EL (cell line): ENCODE measurements at places on chromosomes 3 and 15.
A peak's percentile ranks its signal among the peaks of the same experiment; 100 is the strongest.

DNA sequence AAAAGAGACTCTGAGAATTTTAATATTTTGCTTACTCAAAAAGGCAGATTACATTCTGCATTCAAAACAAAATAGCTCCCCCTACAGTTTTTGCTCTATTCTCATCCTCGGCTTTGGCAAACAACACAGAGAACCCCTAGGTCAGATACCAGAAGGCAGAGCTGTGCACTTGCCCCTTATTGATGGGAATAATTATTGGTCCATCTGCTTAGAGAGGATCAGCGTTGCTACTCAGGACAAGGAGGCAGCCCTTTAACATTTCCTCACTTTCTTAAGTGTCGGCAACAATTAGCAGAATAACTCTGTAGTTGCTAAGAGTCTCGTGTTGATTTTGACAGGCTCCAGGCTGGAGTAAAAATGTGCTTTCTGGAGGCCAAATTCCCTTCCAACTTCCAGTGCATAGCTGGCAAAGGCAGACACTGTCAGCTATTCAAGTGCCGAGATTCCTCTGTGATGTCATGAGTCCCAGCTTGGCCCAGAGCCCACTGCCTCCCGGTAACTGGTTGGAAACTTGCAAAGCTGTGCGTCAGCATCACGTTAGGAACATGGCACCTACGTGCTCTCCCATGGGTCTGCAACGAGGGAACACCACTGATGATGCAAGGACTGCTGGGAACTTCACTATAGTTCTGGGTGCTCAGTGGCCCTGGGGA lies 482.7 kb upstream of the ADAMTS9 start:
- DNase-seq, result peak; percentile 24

DNA sequence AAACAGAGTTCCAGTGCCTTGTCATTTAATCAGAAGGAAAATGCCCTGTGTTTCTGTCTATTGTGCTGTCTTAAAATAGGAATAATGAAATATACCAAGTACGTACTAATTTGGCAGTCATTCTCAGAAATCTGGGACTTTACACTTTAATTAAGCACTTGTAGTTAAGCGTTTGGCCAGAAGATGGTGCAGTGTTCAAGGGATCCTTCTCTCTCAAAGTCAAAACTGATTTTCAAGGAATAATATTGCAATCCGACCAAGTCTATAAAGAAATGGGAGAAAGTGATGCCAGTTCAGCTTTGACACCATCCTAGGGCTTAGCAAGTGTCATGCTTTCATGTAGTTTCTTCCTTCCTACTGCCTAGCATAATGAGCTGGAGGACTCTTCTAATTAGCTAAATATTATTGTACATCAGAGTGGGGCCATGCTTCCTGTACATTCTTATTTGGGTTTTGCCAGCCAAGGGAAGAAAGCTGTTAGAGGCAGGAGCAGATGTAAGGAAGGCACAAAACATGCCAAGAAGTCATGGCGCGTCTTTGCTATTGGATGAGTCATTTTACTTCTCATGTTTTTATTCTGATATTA lies 64.8 kb downstream of the SAMMSON start:
- DNase-seq, result peak; percentile 30

GRCh38 chr3:17494117-17494809 lies 248.2 kb downstream of the TBC1D5 start:
- no peak for DNase-seq

DNA sequence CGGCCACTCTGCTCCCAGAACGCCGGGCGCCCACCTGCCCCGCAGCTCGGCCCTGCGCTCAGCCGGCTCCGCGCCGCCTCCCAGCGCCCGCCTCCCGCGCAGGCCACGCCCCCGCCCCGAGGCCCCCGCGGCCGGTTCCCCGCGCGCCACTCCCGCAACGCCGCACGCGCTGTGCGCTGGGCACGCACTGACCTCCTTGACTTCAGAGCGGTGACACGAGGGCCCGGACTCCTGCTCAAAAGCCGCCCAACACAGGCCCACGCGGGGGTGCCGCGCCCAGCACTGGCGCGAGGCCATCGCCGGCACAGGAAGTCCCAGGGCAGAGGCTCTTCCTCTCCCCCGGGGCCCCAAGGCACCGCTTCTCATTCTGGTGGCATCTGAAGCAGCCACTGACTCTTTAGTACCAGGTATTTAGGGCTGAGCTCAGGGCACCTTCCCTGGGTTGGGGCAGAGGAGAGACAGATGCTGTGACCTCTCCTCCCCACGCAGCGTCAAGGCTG lies 12.4 kb downstream of the TNK2 start:
- peak; percentile 66 for DNase-seq

DNA sequence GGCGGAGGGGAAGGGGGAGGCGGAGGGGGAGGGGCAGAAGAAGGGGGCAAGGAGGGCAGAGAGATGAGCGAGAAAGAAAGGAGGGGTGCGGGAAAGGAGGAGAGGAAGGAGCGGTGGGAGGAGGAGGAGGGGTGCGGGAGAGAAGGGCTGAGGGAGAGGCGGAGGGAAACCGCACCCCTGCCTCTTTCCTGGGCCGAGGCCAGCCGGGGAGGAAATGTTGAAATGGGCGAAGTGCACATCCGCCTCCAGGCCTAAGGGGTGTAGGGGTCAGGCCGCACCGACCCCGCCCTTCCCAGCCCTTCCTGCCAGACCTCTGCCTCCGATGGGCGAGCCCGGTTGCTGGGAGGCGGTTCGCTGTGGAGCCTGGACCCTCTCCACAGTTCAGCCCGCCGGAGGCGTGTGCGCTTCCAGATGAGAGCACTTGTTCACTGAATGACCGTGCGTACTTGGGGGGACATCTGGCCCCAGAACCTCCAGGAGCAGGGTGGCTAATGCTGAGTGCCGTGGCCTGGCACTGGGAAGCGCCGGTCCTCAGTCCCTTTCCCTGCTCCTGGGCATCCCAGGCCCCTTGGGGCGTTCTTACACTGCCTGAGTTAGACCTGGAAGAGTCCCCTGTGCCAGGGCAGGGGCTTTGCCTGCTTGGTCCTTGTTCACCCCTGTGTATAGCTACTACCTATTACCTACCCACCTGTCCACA lies 110.3 kb upstream of the KLF13 start:
- peak; percentile 53 for DNase-seq

GRCh38 chr3:128366136-128366535 lies 100.6 kb downstream of the DNAJB8 start:
- DNase-seq, result no peak

DNA sequence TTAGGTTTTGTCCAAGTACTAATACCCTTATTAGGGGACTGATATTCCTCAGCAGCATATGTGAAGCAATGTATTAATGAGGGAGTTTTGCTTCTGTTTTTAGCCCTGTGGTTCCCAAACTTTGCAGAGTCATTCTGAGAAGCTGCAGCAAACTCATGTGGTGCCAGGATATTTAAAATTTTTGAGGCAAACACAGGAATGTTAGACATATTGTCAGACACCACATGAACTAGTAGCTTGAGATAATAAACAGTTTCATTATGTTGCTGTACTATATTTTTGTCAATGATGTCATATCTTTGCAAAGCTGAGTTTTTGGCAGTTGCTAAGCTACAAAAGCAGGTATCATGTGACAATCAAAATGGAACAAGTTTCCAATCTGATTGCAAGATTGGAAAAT lies 36.6 kb downstream of the ATP6V1A start:
- DNase-seq, result peak; percentile 93

DNA sequence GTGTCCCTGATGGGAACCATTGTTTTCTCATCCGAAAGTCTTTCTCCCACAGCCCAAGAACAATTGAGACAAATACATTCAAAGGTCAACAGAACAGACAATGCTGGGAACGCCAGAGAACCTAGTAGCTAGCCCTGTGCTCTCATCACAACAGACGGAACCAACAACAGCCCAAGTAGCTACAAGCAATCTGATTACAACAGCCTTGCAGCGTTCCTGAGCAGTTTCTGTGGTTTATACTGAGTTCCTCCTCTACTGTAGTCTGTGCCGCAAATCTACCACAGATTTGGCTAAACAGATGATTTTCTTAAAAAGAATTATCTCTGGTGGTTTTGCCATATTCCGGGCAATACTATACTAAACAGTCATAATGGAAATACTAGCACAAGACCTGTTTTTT lies 435.6 kb downstream of the MECOM start:
- DNase-seq, result peak; percentile 10

DNA sequence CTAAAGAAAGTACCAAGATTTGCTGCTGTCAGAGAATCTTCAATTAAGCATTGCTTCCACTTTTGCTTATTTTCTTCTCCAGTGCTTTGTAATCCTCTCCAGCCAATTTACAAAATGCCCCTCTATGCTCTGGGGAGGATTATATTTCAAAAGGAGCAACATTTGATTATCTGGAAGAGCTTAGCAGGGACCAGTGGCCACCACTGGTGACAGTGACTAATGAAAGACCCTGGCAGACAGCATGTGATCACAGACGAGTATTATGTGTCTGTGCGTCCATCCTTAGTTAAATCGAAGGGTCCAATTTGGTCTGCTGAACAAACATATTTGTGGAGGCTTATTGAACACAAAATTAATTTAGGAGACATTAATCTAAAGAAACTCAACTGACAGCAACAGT lies 152.6 kb downstream of the ZNF621 start:
- DNase-seq, result no peak

GRCh38 chr3:127598841-127599570 lies 795 bp downstream of the MCM2 start:
- no peak for DNase-seq

DNA sequence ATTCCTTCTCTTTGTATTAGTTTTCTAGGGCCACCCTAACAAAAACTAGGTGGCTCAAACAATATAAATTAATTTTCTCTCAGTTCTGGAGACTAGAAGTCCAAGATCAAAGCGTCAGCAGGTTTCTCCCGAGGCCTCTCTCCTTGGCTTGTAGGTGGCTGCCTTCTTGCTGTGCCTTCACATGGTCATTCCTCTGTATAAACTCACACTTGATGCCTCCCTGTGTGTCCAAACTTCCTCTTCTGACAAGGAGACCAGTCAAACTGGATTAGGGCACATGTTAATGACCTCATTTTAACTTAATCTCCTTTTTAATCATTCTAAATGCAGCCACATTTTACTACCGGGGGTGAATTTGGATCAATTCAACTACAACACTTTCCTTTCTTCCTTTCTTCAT lies 691.1 kb downstream of the DIPK2A start:
- no peak for DNase-seq

- peak; percentile 23 for DNase-seq
Measured at GRCh38 chr3:151085889-151086483, 522 bp downstream of the MED12L start.

GRCh38 chr3:71421820-71422566 lies 161.5 kb downstream of the FOXP1 start:
- DNase-seq, result no peak

GRCh38 chr3:124322966-124323365 lies 331.0 kb upstream of the ROPN1 start:
- no peak for DNase-seq

DNA sequence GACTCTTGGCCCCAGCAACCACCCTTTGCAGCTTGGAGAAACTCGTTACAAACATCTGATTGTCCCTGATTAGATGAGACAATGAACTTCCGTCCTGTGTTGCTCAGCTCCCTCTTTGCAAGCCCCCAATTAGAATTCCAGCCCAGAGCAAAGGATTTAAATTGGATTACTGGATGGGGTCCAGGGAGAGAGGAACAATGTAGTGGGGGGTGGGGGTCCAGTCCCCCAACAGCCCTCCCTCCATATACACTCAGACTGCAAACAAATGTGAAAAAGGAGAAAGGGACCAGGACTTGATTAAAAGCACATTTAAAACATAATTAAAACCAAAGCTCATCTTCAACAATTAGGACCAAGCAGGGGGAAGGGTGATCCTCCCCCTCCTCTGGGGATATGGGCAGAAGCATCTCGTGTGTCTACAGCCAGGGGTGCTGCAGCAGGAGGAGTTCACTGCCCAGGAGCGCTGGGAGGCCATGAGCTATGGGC lies 71.7 kb upstream of the TMEM115 start:
- no peak for DNase-seq

DNA sequence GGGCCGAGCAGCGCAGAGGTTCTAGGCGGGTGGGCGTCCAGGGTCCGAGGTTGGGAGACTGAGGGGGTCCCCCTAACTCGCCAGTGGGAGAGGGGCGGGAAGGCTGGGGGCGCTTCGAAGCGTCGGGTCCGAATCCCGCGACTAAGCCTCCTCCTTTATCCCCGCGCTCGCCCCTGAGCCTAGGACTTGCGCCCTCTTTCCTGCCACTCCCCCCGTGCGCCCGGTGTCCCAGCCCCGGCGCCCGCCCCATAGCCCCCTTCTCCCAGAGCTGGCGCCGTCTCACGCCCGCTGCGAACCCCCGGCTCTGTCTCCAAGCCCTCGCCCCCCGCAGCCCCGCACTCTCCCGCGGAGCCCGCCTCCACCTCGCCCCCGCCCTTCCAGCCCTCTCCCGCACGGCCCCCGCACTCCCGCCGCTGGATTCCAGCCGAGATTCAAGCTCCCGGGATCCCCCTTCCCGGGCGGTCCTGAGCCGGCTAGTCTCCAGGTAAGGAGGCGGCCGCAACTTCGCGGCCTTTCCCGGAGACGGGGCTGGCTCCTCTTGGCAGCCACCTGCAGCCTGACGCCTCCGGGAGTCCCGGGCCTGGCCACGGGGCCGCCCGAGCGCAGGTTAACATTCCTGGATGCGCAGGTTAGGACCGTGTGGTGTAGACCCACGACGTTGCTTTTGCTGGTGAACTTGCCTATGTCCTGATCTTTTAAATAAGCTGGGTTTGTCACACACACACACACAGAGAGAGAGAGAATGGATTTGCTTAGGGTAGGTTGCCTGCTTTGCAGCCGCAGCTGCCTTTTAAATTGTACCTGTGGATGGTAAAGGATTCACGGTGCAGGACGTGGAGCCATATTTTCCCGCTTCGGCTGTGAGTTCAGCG lies 563 bp downstream of the PXYLP1 start:
- DNase-seq, result no peak

GRCh38 chr15:57251941-57252340 lies 124.4 kb upstream of the CGNL1 start:
- DNase-seq, result peak; percentile 52

GRCh38 chr15:29618586-29618985 lies 203.7 kb downstream of the TJP1 start:
- no peak for DNase-seq

GRCh38 chr15:40367371-40367685 lies 9.3 kb downstream of the DISP2 start:
- no peak for DNase-seq

- DNase-seq, result no peak
Measured at GRCh38 chr3:35643495-35643894, 4.2 kb downstream of the ARPP21 start.

DNA sequence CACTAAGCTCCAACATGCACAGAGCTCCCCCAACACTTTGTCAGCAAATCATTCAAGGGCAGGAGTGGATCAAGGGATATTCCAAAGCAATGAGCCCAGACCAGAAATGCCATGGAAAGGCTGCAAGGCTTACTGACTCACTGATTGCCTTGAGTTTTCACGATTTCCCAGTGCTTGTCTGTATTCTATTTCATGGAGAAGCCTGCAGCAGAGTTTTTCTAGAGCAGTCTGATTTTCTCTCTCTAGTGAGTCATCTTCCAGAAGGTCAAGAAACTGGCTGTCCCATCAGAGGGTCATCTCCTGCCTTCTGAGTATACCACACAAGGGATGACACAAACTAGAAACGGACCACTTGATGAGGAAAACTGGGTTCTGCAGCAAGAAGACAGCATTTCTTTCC lies 16.5 kb downstream of the LMCD1 start:
- DNase-seq, result peak; percentile 79

- DNase-seq, result no peak
Measured at GRCh38 chr15:51938286-51938685, 33.3 kb downstream of the LEO1 start.
